Activated T-cell treated with anti-CD3 and anti-CD28 coated beads, Interleukin-2, amount 50 U/mL, for 72 hours (primary cell): ENCODE measurements at places on chromosomes 11 and 22. TPM values are rescaled to one million over a fixed set of nuclear protein-coding genes. Genes with fewer than 3 reads are reported as not detected.

DNA sequence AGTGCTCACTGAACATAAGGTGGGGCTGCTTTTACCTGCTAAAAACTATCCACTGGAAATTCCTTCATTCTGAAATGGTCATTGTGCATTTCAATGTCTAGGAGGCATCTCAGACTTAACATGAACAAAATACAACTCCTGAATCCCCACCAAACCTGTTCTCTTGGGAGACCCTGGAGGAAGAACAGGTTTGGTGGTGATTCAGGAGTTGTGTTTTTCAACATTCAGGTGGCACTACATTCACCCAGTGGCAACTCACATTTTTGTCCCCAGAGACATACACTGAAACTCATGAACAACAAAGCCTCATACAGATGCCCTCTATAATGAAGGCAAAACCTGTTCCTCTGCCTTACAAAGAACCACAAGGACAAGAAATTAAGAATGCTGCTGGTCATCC is 64.3 kb upstream of the CYP2D6 start:
- no peak for DNase-seq
- H3K36me3 ChIP-seq = no peaks in the 10 kb centered on the region
- peak overlapping the region; percentile 70 for H3K27ac ChIP-seq

GRCh38 chr22:23570681-23571080 is 9.4 kb downstream of the IGLL1 start:
- no peak overlapping the region for H3K4me3 ChIP-seq
- H3K27me3 ChIP-seq = peaks cover 22% of the 10 kb centered on the region

Gene POTEH
- not detected for total RNA-seq

GRCh38 chr11:92226331-92227229 is 2.0 kb downstream of the FAT3 start:
- DNase-seq = no peak
- H3K4me1 ChIP-seq = no peaks in the 10 kb centered on the region
- peaks cover 3% of the 10 kb centered on the region for H3K36me3 ChIP-seq
- H3K27me3 ChIP-seq = peaks cover 38% of the 10 kb centered on the region

Gene LRRN4CL
- 0.38 TPM for total RNA-seq

Gene PKDREJ
- not detected for total RNA-seq

Gene PPFIA1
- total RNA-seq = 40.4 TPM

- H3K4me3 ChIP-seq = no peak overlapping the region
- DNase-seq = no peak
- H3K4me1 ChIP-seq = no peaks in the 10 kb centered on the region
- H3K27ac ChIP-seq = no peak overlapping the region
- no peaks in the 10 kb centered on the region for H3K27me3 ChIP-seq
Observed at GRCh38 chr11:86476109-86476861, 101.6 kb downstream of the CCDC81 start.

- no peaks in the 10 kb centered on the region for H3K4me1 ChIP-seq
- H3K27me3 ChIP-seq = peaks cover 24% of the 10 kb centered on the region
- no peak overlapping the region for H3K4me3 ChIP-seq
- H3K36me3 ChIP-seq = no peaks in the 10 kb centered on the region
- DNase-seq = no peak
Observed at GRCh38 chr11:35454362-35454761, 35.0 kb upstream of the SLC1A2 start.

Gene LGALS12
- total RNA-seq = 0.37 TPM

Gene APOA4
- total RNA-seq = not detected

DNA sequence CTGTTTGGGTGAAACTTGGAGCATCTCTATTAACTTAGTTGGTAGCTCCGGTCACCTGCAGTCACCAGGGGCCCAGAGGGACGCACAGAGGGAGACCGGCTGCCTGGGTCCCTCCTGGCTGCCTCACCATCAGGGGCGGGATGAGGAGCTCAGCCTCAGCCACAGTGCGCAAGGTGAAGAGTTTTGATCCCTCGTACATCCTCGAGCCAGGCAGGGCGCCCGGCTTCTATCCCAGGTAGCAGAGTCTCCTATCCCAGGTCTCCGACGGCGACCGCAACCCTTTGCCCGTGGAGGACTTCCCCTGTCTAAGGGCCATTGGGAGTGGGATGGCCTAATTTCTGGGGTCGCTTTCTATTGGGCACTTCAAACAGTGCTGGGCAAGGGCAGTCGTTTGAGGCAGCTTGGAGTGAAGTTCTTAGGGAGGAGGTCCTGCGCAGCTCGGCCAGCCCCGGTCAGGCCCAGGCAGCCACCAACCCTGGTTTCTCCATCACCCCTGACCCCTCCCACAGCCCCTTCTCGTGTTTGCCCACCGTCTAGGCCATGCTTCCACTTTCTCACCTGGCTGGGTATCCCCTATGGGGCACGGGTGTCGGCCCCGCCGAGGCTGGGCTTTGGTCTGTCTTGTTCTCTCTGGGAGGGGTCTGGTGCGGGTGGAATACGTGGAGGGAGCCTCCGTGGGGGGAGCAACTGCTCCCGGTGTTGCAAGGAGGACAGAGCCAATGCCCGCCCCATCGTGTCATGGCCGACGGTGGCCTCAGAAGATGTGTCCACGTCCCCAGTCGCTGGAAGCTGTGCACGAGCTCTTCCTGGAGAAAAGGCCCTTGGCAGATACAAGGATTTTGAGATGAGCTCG is 3.6 kb upstream of the MRGPRG start:
- H3K4me1 ChIP-seq = peaks cover 12% of the 10 kb centered on the region
- DNase-seq = no peak
- no peak overlapping the region for H3K27ac ChIP-seq
- H3K4me3 ChIP-seq = no peak overlapping the region

Gene OR51I1
- not detected for total RNA-seq

Gene TBC1D22A
- 29.5 TPM for total RNA-seq

Gene LAYN
- 12.3 TPM for total RNA-seq

- peaks cover 18% of the 10 kb centered on the region for H3K27me3 ChIP-seq
- peaks cover 1% of the 10 kb centered on the region for H3K36me3 ChIP-seq
- no peak overlapping the region for H3K4me3 ChIP-seq
- H3K4me1 ChIP-seq = peaks cover 6% of the 10 kb centered on the region
- no peak overlapping the region for H3K27ac ChIP-seq
- DNase-seq = peak; percentile 78
Observed at GRCh38 chr22:35023692-35024363, 42.1 kb upstream of the ISX start.
